Activated CD8-positive, alpha-beta memory T cell treated with anti-CD3 and anti-CD28 coated beads for 1 hour (primary cell): ENCODE measurements at places on chromosomes 1 and 21.

DNA sequence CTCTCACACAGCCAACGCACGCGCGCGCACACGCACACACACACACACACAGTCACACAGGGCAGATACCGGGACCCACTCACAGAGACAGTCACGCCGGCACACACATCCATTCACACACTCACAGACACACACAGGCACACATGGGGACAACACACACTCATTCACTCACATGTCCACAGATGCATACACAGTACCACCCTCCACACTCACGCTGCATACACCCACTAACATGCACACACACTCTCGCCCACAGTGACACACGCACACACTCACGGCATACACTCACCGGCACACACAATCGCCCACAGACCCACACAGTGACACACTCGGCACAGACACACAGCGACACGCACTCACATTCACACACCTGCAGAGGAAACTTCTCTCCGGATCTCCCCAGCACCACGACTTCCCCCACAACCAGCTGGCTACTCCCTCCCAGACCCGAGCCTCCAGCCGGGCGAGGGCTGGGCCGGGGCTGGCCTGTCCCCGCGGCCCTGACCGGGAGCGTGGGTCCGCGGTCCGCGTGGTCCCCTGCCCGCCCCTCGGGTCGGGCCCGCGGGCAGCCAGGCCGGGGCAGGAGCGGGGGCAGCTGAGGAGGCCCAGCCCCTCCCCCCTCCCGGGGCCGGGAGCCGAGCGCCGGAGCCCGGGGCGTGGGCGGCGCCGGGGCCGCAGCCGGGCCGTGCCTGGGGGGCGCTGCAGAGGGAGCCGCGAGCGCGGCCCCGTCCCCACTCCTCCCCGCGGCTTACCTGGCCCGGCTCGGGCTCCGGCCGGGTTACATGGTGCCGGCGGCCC, 552 bp downstream of the DLGAP3 start:
- DNase-seq: no peak

DNA sequence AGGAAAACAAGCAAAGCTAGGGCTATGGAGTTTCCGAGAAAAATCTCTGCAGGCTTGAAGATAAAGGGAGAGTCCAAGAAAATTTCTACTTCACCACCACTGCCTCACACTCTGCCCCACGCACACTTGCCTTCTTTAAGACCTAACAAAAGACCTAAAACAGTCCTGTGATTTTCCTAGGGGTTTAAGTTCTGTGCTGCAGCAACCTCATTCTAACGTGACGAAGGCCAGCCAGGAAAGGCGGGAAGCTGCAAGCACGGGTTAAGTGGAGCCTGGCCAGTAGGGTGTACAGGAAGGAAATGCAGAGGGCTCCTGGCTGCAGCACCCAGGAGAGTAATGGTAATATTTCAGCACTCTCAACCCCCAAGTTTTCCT, 1.5 kb downstream of the SPATA6 start:
- DNase-seq: no peak

DNA sequence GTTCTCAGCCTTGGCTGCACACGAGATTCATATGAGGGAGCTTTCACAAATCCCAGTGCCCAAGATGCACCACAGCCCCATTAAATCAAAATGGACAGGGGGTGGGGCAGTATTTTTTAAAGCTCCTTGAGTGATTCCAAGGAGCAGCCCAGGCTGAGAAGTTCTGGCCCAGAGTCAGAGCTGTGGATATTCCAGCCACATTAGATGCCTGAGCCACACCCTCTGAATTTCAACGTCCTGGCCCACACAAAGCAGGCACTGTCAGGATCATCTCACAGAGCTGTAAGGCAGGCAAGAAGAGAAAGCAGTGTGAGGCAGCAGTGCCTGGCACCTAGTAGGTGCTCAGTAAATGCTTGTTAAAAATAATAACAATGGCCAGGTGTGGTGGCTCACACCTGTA, 37.4 kb downstream of the PAX7 start:
- DNase-seq: no peak

DNA sequence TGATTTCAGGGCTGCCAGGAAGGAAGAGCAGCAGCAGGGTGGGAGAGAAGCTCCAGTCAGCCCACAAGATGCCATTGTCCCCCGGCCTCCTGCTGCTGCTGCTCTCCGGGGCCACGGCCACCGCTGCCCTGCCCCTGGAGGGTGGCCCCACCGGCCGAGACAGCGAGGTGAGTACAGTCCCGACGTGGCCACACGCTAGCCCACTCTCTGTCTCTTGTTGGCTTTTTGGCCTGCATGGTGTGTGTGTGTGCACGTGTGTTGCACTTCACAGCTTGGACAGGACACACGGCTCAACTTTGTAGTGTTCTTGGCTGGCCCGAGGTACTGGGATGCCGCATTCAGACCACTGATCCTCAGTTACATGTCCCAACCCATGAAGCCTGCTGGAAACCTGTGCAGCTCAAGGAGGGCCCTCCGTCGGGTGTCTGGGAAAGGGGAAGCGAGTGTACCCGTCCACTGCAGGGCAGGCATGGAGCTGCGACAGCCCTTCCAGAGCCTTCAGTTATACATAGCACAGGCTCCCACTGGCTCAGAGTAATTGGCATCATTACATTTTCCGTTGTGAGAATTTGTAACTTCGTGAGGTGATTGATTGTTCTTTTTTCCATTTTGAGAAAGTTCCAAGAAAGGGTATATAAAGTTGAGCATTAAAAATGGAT, 454 bp downstream of the CORT start:
- DNase-seq: no peak

DNA sequence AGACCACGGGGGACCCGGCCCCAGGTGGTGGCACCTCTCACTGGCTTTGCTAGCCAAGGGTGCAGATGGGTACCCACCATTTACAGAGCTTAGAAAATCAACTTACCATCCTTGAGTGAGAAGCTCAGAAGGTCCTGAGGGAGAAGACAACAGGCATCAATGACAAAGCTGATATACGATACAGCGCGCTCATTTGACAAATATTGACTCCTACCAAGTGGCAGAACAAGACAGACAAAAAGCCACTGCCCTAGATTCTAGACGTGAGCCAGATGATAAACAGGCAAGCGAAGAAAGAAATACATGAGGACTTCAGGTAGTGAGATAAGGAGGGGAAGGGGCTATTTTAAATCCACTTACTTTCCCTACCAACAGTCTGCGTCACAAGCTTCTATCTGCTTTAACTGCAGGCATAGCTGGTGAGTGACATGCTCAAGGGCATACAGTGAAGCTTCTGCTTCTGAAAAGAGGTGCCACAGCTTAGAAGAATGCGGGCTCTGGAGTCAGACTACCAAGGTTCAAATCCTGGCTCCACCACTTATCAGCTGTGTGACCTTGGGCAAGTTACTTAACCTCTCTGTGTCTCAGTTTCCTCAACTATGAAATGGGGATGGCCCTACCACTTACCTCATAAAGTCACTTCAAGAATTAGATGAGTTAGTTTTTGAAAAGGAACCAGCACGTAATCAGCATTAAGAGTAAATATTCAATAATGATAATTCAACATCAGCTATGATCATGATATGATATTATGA, 29.1 kb downstream of the TMCO4 start:
- no peak for DNase-seq

DNA sequence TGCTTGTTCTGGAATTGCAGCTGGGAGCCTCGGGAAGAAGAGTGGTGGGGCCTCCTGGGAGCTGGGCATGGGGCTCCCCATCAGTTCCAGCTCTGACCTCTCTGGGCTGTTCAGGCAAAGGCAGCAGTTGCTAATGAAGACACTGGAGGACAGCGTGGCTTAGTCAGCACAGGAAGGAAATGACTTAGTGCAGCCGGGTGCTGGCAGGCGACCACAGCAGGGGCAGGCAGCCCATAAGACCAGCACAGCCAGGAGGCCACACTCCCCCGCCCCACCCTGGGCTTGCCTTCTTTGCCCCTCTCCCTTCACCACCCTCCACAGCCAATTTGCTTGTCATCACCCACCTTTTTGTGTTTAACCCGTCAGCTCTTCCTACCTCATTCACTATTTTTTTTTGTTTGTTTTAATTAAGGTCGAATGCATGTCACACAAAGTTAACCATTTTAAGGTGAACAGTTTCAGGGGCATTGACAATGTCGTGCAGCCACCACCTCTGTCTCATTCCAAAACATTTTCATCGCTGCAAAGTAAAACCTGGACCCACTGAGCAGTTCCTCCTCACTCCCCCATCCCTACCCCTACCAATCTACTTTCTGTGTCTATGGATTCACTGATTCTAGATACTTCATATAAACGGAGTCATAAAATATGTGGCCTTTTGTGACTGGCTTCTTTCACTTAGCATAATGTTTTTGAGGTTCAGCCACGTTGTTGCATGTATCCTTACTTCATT, 10.9 kb downstream of the OLIG2 start:
- DNase-seq: no peak

DNA sequence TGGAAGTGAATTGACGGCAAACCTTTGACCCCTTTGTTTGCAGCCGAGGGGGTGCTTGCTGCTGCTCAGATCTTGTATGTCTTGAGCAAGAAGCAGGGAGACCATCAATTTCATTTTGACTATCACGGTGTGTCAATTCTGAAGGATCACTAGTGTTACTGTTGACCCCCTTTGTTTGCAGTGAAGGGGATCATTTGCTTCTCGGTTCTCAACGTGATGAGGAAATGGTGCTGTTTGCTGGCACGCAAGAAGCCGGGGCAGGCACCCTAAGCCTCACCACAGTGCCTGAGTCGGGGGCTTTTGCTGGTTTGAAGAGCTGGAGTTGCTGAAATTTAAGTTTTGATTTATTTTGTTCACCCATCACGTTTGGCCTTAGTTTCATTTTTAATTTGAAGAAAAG, 7.5 kb downstream of the RBM15 start:
- no peak for DNase-seq

DNA sequence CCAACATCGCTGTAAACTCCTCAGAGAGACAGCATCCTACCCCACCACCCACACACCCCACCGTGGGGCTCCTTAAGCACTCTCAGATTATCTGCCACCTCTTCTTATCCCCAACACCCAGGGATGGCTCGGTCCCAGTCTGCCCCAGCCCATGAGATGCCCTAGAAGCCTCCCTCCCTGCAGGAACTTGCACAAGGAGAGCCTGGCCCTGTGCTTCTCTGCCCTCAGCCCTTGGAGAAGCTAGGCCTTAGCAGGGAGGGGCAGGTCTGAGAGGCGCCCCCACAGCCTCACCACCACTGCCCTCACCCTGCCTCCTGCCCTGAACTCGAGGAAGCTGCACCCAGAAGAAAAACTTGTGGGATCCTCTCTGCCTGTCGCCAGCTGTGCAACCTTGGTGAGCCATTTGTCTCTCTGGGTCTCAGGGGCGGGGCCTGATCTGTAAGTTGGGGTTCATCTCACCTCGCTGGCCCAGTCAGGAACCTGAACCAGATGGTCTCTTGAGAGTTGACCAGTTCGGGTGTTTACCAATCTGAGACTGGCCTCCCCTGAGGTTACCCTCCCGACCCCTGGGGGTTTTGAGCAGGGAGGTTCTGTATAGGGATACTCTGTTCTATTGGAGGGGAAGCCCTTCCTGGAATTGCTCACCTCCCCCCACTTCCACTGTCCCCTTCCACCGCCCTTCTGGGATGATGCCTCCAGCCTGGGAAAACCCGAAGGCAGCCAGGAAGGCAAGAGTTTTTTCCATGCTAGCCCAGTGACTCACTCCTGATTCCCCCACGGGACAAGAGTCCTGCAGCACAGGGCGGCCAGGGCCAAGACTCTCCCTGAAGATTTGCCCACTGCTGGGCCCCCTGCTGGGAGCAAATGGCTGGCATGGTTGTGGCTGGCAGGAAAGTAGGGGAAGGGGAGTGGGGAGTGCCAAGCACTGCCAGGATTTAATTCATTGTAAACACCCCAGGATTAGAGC, at the start of gene S100A3:
S100A3 (minus strand) TSS at position 537 of the 967 bp plus-strand sequence. CDS start 773 bp downstream, outside the sequence.
- DNase-seq: no peak

GRCh38 chr1:19006837-19007271, 50.4 kb upstream of the IFFO2 start:
- DNase-seq: no peak

GRCh38 chr1:207711285-207711684, 40.6 kb upstream of the CD46 start:
- DNase-seq: no peak

DNA sequence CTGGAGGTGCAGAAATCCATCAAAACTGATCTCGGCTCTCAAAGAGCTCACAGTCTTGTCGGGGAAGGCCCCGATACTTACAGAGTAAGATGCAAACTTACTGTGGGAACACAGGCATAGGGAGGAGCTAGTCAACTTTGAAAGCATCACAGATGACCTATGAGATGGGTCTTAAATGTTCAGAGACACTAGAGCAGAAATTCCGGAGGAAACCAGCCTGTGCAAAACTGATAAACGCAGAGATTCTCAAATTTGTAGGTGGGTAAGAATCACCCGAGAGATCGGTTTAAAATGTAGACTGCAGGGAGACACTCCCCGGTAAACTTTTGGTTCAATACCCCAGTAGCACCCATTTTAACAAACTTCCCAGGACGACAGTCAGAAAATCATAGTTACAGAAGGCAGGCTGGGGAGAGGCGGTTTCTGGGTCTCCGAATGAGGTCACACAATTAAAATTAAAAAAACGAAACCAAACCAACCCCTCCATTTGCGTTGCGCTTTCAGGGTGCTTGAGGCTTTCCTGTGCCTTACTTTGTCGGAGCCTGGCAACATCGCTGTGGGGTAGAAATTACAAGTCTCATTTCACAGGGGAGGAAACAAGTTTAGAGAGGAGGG, 755 bp upstream of the THRAP3 start:
- peak; percentile 1 for DNase-seq

DNA sequence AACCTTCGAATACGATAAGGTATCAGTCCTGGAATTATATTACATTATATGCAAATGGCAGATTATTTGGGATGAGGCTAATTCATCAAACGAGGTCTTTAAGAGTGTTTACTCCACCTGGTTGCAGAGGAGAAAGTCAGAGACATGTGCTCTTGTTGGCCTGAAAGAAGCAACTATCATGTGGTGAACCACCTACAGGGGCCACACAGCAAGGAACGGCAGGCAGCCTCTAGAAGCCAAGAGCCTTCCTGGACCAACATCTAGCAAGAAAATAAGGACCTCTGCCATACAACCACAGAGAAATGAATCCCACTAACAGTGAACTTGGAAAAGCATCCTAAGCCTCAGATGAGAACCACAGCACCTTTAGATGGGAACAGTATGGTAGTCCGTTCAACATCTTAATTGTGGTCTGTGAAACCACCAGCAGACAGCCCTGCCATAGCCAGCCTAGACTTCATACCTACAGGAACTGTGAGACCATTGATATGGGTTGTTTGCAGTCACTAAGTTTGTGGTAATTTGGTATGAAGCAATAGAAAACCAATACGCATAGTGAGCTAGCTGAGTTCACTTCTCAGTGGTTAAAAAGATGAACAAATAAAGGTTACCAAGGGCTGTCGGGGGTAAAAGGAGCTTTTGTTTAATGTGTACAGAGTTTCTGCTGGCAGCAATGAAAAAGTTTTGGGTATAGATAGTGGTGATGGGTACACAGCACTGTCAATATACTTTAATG, 345.7 kb upstream of the RUNX1 start:
- DNase-seq: no peak

GRCh38 chr1:54400329-54400728, 5.9 kb downstream of the SSBP3 start:
- DNase-seq: no peak

DNA sequence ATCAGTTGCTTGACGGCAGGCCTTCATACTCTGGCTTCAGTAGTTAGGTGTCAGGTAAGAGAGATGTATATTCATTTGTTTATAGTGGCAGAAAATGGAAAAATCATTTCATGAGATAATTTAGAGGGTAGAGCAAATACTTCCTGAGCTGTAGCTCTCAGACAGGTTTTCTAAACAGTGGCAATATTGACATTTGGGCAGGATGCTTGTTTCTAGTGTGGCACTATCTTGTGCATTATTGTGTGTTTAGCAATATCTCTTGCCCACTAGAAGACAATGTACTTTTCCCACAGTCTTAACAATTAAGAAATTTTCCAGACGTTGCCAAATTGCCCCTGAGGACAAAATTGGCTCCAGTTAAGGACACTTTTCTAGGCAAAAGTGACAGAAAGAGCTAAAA, 1143.1 kb downstream of the PLA2G4A start:
- DNase-seq: no peak
